NCI-H526 treated with DMSO at 0.1 percent for 48 hours (cell line): ENCODE measurements at places on chromosomes 6 and 20.

DNA sequence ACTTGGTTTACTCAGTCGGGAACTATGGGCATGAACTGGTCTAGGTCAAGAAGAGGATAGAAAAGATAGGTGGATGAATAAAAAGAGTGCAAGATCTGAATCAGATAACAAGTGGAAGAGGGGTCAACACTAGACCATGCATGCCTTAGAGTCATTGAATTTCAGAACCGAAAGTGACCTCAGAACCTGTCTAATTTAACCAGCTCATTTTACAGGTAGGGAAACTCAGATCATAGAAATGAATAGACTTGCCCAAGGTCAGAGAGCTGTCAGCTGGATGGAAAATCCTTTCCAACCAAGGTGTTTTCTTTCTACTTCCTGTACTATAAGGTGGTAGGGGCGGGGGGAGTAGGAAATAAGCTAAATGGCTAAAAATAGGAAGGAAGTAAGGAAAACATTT, 121.4 kb upstream of the ADGRF1 start:
- DNase-seq = no peak

- no peak for DNase-seq
Measured at GRCh38 chr6:6646859-6647258, 58.3 kb downstream of the LY86 start.

- DNase-seq = no peak
Measured at GRCh38 chr6:3714111-3714510, 37.4 kb downstream of the PXDC1 start.

- DNase-seq = no peak
Measured at GRCh38 chr6:37762806-37763205, 56.7 kb upstream of the ZFAND3 start.

- no peak for DNase-seq
Measured at GRCh38 chr6:11404838-11405237, 132.7 kb upstream of the TMEM170B start.

- DNase-seq = no peak
Measured at GRCh38 chr6:16257999-16258708, 19.8 kb downstream of the GMPR start.
